ENCODE measurements at places on chromosomes 1 and 21.

GRCh38 chr1:171653796-171654195 is 1.3 kb upstream of the MYOC start:
- DNase-seq: no peak

GRCh38 chr1:103457886-103458455 is 67.5 kb upstream of the RNPC3 start:
- no peak for DNase-seq

DNA sequence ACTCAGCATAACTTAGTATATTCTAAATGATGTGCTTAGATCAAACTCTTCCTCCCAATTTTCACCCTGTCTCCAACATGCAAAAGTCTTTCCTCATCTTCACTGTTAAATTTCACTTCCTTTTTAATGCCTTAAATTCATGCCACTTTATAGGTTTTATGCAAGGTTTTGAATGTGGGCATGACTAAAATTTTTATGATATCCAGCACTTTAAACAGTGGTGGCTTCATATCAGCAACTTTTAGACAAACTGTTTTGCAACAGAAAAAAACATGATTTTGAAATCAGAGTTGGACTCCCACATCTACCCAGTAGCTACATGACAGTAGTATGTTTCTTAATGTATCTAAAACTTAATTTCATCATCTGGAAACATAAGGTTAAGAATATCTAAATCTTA is 84.7 kb upstream of the ZP4 start:
- no peak for DNase-seq

DNA sequence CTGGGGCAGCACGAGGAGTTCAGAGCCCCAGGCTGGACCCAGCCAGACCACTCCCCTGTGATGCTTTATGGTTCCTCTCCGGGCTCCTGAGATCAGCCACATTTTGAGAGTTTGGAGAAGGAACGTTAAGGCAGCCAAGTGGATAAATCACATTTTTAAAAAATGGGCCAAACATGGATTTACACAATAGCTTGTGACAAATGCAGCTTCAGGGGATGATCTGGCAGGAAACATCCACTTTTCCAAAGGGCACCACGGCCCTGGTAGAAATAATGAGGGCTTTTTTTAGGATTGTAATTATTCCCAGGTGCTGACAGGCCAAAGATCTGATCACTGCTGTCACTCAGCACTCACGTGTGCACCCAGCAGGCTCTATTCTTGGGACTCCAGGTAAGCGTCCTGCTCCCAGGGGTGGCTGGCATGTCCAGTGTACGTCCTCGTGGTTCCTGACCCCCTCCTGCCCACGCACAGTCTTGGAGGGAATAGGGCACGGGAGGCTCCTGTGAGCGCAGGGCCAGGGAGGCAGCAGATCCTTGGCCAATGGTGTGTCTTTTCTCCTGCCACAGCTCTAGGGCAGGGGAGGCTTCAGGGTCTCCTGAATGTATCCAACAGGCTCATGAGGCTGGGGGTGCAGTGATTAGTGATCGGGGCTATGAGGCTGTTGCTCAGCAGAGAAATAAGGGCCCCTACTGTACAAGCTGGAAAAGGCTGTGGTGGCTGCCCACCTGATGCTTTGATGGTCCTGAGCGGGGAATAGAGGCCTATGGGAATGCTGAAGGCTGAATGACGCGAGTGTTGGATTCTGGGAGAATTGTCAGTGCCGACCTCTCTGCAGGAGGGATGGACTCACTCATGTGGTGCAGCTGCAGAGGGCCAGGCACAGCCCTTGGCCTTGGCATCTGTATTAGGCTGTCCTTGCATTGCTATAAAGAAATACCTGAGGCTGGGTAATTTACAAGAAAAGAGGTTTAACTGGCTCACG is 415.7 kb downstream of the PTPRU start:
- no peak for DNase-seq

- DNase-seq: no peak
Measured at GRCh38 chr1:2632561-2633361, at the start of gene MMEL1. Gene MMEL1 (minus strand): TSS chr1:2633016. CDS start chr1:2629484, 3,532 bp downstream.

DNA sequence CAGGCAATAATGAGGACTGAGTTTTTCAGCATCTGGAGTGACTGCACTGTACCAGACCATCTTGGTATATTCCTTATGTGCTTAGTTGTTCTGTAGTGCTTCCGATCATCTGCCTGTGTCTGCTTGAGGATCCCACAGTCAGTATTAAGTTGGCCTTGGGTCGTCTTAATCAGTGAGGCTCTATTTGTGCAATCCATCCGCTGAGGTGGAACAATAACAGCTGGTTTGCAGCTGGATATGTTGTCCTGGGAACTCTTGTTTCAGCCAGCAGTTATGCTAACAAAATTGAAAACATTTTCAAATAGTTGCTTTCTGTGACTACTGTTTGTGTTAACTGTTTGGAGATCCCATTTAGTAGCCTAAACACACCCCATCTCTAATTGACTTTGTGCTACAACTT is 73.7 kb downstream of the LAMC1 start:
- DNase-seq: peak; percentile 12

- DNase-seq: peak; percentile 14
Measured at GRCh38 chr1:221283532-221283931, 404.3 kb downstream of the HLX start.

All from NCI-H69 (cell line).